ENCODE measurements at places on chromosomes 12 and 14.

GRCh38 chr14:64683264-64683663, 21.0 kb upstream of the PLEKHG3 start:
- DNase-seq, result no peak

DNA sequence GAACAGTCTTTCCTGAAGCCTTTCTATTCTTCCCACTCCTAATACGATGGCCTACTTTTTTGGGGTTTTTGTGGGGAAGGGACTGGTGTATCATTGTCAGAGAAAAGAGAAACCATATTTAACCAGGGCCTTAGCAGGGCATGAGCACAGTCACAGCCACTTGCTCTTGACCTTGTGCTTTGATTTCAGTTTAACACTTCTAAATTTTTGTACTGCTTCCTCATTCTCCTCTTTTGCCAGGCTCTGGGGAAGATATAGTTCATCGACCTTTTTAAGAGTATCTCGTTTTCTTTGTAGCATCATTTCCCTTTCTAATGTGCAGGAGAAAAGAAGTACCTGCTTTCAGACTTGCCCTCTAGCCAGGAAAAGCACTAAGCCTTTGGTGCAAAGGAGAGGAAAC, 2.2 kb downstream of the ZBTB1 start:
- DNase-seq, result peak; percentile 16

DNA sequence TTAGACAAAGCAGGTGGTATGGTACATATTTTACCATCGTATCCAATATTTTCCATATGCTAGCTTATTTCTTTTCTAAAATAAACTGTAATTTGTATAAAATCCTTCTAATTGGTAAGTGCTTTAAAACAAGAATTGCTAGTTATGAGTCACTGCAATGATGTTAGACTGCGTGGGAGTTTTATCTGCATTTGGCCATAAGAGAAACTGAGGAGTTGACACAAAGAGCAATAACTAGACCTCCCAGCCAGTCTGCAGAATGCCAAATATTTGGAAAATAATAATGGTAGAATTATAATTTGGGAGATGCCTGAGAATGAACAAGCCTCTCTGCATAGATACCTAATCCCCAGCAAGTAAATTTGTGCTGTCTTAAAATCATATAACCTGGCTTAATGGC, 61.7 kb upstream of the PTPRR start:
- DNase-seq, result no peak

- DNase-seq, result no peak
These were observed 184.4 kb upstream of the CCND2 start for GRCh38 chr12:4089121-4089606.

DNA sequence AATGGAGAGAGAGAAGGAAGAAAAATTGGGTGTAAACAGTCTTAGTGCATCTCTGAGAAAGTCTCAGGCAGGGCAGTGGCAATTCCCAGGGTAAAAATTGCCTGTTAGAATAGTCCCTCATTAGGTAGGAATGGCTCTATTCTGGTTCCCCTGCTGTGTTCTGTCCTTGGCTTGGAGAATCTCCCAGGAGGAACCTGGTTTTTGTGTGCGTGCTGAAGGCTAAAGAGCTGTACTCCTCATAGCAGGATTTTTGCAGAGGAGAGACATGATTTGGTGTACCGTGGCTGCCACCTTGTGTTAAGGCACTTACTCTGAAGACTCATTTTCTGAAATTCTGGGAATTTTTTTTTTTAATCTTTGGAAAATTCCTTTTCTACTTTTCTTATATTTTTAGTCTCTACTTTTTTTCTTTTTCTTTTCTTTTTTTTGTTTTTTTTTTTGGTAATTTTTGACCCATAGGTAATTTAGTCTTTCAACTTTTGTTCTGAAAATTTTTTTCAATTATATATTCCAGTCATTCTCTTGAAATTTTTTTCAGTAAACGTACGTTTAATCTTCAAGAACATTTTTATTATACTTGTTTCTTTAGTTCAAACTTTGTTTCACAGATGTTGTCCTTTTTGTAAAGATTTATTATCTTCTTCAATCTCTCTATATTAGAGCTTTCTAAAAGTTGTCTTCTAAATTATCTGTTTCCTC, 63.8 kb downstream of the FBXO33 start:
- peak; percentile 76 for DNase-seq

- DNase-seq, result no peak
These were observed 52.9 kb downstream of the ACACB start for GRCh38 chr12:109169262-109169661.
